T-helper 17 cell (primary cell): ENCODE measurements at places on chromosomes 2 and 18.

- no peak for DNase-seq
Measured at GRCh38 chr2:215241791-215242305, 70.0 kb upstream of the ATIC start.

GRCh38 chr2:76826691-76827090, 695.5 kb downstream of the LRRTM4 start:
- no peak for DNase-seq

GRCh38 chr2:172607379-172607928, 51.6 kb downstream of the PDK1 start:
- DNase-seq, result no peak

DNA sequence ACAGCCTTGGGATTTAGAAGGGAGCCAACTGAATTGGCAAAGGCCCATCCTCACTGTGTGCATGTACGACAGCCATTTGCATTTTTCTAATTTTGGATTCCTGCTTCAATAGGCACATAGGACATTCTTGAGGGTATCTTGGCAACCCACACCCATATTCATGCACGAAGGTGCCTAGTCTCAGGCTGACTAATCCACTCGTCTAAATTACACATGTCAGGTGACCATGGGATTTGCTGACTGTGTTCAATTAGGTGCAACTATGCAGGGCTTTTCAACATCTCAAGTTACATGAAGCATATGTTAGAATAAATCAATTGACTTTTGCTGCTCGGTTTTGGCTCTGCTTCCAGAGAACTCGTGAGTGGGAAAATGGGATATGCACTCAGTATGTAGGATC, 249.7 kb downstream of the SP3 start:
- DNase-seq, result no peak

- DNase-seq, result no peak
Measured at GRCh38 chr2:173539615-173540014, 184.9 kb downstream of the CDCA7 start.

DNA sequence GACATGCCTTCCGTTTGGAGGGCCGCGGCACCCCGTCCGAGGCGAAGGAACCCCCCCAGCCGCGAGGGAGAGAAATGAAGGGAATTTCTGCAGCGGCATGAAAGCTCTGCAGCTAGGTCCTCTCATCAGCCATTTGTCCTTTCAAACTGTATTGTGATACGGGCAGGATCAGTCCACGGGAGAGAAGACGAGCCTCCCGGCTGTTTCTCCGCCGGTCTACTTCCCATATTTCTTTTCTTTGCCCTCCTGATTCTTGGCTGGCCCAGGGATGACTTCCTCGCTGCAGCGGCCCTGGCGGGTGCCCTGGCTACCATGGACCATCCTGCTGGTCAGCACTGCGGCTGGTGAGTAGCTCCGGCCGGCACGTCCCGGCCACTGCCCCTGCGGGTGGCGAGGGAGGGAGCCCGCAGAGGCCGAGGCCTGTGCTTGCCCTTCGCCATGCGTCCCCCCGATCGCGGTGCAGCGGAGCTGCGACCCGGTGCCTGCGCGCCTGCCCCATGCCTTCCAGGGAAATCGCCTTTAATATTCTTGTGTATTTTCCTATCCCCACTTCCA, 1.2 kb downstream of the BMPR2 start:
- no peak for DNase-seq

DNA sequence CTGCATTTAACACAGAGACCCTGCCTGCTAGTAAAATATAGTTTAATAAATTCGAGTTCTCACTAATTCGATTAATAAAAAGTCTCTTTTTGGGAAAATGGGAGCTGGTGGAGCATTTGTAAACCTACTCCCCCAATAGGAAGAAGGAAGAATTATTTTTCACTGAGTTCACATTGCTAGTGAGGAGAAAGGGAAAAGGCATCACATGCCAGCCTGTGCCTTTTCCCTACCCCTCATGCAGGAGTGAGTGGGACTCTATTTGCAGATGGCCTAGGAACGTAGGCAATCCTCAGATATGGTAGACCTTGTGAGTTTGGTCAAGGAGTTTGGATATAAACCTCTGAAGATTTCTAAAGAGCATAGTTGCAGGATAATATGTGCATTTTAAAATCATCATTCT, 218.4 kb upstream of the TRIB2 start:
- DNase-seq, result no peak

- DNase-seq, result no peak
Measured at GRCh38 chr18:44916429-44917207, 235.9 kb downstream of the SETBP1 start.

DNA sequence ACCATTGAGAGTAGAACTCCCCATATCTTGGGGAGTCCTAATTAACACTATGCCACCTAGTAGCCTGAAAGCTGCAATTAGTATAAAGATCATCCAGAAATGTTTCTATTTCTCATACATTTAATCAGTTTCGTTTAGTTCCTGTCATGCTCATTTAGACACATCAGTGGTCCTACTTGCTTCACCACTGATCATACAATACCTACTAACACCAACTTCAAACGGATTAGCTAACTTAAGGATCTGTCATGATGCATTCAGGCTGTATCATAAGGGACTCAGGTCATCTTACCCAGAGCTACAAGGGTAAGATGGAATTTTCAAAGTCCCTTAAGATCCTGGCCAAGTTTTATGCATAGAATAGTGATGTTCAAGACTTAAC, 6.8 kb downstream of the SRSF7 start:
- DNase-seq, result no peak

DNA sequence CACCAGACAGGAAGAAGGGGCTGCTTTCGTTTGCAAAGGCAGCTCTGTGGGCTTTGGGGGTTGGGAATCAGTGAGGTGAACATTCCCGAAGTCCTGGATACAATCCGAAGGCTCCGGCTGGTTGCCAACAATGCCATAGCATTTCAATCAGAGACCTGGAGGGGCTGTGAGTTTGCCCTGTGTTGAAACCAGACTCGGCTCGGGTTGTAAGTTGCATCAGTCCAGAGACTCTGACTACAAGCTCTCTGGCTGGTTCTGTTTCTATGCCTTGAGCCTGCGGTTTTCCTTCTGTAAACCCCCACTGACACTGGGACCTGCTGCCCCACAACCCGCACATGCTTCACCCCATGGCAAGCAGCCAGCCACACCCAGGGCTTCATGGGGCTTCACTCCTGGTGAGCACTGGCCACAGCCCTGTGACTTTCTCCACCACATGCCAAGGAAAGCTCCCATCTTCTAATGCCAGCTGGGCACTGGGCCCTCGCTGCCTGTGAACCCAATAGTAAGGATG, 85.7 kb upstream of the ODC1 start:
- DNase-seq, result no peak

DNA sequence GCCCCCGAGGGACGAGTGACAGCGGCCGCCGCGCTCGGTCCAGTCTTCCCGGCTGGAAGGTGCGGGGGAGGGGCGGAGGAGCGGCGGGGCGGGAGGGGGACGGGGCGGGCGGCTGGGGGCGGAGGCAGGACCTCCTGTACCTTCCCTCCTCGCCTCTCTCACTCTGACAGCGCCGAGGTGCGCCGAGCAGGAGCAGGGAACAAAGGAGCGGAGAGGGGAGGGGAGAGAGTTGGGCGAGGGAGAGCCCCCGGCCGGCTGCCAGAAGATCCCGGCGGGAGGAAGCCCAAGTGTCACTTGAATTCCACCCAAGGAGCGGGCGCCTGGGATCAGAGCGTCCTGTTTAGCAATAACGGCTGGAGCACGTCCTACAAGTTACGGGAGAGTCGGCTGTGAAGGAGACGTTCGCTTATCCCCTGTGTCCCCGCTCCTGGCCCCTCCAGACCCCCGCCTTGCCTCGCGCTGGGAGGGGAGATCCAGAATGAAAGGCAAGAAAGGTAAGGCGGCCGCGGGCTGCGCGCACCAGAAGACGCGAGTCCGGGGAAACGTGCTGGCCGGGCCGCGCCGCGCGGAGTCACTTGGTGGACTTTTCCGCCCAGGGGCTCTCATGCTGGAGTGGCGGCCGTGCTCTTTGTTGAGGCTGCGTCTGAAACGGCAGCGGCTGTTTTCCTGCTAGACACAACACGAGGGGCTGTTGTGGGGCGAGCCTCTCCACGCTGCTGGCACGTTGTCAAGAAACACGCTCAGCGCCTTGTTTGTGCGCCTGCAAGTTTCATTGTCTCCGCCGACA, at the start of gene TGIF1:
Gene TGIF1 (plus strand): TSS at position 161 of the 787 bp plus-strand sequence. CDS start 318 bp downstream, at position 479.
- DNase-seq, result peak; percentile 45
